T-helper 2 cell (primary cell): ENCODE measurements at places on chromosomes 6 and 20.

- no peak for DNase-seq
These were observed 170.3 kb upstream of the PDE7B start for GRCh38 chr6:135680964-135681913.

DNA sequence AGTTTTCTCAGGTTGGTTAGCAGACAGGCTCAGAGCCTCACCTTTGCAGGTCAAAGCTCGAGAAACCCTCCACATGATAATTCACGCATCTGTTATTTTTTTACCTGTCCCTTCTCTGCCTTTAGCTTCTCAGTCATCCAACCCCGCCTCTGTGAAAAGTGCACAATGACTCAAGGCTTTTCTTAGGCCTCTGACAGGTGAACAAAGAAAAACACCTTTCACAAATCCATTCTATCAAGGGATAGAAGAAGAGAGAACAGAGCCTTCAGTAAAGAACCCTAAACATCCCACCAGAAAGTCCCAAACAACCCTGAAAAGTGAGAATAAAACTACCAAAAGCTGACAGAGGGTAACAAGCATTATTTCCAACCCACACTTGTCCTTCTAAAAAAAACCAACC, 178.2 kb downstream of the GJA10 start:
- no peak for DNase-seq

DNA sequence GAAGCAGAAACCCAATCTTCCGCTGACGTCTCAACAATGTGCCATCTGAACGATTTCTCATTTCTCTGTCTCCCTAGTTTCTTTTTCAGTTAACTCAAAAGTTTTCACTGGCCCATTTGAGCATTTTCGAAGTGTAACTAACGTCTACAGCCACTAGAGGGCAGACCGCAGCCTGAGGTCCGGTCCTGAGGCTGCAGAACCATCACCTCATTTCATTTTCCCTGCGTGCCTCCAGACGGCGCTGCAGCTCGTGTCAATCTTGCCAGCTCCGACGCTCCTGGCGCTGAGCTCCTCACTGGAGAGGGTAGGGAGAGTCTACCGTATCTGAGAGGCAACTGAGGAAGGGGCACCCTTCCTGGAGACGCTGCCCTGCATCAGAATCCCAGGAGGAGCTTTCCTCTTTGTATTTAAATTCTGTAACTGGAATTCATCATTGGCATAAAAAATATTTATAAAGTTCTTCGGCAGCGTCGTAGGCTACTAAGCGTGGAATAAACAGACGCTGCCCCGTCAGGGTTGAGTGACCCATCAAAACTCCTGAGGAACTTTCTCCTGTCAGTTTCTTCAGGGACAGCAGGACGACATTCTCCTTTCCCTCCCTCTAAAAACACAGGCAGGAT, 28.5 kb upstream of the DTNBP1 start:
- DNase-seq = peak; percentile 66

DNA sequence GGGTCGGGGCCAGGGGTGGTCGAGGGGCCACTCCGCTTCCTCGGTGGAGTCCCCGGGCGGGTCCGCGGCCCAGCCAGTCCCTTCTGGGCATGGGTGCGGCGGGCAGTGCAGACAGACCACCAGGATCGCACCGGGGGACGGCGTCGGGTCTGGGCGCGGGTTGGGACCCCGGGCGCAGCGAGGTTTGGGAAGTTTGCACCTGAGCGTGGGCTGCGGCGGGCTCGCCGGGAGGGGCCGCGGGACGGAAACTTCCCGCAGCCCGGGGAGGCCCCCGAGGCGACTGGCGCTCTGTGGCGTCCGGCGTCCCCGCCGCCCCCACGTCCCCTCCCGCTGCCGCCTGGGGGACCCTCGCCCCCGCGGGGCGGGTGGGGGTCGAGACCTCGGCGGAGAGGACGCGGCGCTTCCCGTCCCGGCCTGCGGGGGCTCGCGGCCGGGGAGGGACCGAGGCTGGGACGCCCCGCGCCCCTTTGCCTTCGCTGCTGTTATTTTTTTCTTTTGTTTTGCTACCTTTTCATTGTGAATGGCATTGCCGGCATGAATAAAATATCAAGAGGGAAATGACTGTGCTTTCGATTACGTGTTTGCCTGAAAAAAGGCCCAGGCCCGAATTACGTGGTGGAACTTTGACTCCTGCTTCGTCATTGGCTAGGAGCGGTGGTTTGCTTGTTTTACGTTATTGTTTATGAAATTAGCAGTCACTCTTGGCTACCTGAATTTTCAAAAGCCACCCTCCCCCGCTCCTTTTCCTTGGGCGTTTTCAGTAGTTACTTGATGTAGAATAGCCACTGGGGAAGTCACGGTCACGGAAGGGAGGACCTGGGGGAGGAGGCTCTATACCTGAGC, 703 bp downstream of the SNX9 start:
- peak; percentile 61 for DNase-seq

- DNase-seq = no peak
These were observed 8.0 kb downstream of the ECT2L start for GRCh38 chr6:138803861-138804260.

GRCh38 chr20:58553841-58554240, 38.6 kb upstream of the APCDD1L start:
- no peak for DNase-seq

DNA sequence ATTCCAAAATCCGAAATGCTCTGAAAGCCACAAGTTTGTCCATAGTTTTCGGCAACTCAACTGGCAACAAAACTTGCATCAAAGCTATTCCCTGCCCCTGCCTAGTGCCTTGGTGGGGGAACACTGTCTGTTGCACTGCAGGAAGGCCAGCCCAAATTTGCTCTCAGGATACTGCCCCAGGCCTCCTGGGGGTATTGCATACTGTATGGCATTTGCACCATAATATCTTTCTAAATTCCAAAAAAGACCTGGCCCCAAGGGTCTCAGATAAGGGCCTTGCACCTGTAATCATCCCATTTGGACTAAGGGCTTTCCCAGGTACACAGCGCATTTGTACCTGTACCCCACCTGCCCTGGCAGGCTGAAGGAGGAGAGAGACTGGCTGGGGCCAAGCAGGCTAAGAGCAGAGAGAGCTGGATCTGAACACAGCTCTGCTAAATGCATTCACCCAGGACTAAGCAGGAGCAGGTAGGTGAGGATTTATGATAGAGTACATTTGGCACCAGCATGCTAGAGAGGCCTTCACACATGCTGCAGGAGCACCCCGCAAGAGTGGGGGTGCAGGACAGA, 4.0 kb upstream of the GRM4 start:
- no peak for DNase-seq

GRCh38 chr20:58959652-58960051, 21.4 kb upstream of the NELFCD start:
- DNase-seq = no peak

DNA sequence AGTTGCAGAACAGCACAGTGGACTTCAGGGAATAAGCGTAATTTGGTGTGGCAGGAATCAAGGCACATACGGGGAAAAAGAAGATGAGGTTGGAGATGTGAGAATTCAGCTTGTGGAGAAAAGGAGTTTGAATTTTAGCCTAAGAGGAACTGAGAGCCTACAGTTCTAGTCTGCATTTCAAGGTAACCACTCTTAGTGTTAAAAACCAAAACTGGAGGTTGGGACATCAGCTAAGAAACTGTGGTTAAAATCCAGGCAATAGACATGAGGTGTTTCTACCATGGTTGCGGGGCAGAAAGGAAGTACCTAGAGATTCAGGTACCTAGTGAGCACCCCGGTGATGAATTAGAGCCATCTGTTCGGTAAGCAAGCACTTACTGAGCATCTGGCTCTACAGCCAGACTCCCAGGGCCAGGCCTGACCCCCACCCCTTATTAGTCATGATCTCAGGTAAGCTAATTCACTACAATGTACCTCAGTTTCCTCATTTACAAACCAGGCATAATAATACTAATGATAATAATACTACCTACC, 44.4 kb downstream of the FAXC start:
- no peak for DNase-seq

DNA sequence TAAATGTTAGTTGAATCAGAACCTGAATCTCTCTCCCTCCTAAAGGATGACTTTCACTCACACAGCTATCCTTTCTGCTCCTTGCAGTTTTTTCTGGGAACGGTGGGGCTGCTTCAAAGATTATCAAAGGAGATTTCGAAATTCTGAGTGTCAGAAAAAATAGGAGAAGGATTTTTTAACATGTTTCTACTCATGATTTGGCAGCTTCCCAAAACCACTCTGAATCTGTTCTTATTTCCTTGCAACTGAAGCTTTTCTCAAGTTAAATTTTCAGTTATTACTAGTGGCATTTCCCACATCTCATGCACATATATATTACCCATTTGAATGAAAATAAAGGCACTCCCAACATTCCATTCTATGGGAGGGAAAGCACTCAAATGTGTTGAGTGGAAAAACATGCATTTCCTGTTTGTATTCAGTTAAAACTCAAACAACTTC, 123.6 kb downstream of the LCA5 start:
- no peak for DNase-seq

GRCh38 chr6:43052842-43053544, 658 bp downstream of the CUL7 start:
- peak; percentile 43 for DNase-seq

GRCh38 chr6:63742060-63742459, 106.5 kb downstream of the PHF3 start:
- DNase-seq = no peak

GRCh38 chr6:73826571-73826970, 130.6 kb downstream of the CD109 start:
- no peak for DNase-seq

DNA sequence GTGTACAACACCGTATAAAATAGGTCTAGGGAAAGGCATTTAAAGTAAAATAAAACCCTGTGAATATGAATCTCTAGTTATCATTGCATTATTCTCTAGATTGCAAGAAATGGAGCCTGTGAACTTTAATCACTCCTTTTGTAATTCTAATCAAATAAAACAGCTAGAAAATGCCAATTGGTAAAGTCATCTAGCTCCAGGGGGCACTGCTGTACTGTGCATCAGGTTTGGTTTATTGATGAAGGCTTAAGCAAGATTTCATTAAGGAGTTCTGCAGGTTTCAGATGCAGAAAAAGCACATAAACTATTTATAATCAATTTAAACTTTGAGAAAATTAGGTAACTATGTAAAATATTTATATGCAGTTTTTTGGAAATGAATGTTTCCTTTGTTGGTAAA, 645.0 kb downstream of the PHF3 start:
- DNase-seq = no peak

DNA sequence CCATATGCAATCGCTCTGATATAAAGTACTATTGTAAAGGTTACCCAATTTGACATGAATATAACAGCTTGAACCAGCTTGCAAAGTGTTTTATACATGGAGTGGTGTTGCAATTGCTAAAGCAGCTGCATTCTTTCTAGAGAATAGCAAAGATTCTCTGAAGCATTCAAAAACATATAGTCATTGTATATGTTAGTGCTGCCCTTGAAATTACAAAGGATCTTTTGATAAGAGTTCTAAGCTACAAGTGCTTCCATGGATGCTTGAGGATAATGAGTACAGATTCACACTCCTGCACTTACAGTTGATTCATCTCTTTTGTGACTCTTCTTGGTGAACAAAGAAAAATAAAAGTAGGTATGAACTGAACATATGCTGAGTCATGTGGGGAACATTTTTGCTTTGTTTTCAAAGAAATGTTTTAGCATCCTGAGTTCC, 175.7 kb downstream of the ALDH8A1 start:
- no peak for DNase-seq

DNA sequence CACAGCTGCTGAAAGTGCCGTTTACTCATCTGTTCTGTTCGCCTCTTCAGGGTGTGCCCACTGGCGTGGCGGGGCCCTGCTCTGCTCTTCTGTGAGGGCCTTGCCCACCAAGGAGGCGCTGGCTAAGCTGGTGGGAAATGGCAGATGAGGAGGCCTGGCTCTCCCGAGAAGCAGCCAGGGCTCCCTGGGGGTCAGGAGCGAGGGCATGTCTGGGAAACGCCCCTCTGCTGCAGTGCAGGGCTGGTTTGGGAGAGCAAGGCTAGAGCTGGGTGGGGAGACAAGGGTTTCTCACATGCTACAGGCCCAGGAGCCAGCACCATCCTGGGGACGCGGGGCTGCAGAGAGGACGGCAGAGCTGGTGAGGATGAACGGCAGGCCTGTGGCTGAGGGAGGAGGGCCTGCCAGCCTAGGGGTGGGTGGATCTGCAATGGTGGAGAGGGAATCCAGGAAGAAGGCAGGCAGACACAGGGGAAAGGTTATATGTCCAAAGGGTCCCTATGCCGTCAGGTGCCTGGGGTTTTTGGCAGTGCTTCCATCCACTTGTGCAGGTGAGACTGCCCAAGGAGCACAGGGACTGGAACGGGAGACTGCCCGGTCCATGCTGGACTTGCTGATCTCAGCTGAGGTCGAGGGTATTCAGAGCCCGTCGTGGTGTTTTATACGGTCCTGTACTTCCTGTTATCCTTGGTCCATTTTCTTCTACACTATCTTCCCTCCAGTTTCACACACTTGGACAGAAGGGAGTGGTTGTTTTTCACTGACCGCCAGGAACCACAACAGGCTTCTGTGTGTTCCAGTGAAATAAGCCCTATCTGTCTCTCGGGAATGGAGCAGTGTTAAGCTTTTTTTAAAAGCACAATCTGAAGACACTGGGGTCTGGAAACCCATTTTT, 119.2 kb downstream of the SYCP2 start:
- DNase-seq = no peak

- DNase-seq = no peak
These were observed 23.1 kb downstream of the ZNF451 start for GRCh38 chr6:57113105-57113504.

DNA sequence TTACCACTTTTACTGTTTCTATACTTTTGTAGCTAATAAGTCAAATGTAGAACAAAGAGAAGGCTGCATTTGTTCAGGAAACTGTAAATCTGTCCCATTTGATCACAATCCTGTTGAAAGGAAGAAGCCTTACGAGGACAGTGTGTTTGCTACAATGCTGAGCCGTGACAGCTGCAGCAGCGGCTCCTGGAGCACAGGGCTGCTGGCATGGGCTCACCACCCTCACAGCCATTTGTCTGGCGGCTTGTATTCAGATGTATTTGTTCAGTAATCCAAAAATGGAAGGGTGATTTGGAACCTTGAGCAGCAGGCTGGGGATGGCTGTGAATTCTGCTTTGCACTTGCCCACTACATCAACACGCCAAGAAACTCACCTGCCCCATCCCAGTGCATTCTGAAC, 5.7 kb downstream of the TUBB2A start:
- no peak for DNase-seq

DNA sequence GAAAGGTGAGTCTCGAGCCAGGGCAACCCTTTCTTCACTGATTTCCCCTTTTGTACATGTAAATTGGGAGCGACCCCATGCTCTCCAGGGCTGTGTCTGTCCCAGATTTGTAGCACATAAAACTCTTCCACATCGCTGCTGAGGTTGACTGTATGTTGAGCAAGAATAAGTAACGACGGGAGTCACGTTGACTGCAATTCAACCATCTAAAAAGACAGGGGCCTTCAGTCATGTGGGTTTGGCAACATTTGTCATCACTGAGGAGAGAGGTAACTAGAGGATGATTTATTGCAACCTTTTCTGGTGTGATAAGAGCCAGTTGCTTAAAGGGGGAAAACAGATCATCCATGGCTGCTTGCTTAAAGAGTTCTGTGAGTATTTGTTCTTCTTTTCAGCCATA, 159.4 kb upstream of the SULF2 start:
- DNase-seq = no peak

GRCh38 chr6:107864226-107865127, 40.4 kb upstream of the SCML4 start:
- no peak for DNase-seq

- DNase-seq = no peak
These were observed 83.0 kb downstream of the SCAND1 start for GRCh38 chr20:35871259-35871771.

- no peak for DNase-seq
These were observed 6.1 kb upstream of the ZMYND8 start for GRCh38 chr20:47362361-47363219.

GRCh38 chr20:23156842-23157423, 70.8 kb upstream of the CD93 start:
- no peak for DNase-seq

GRCh38 chr6:137744877-137745276, 122.2 kb upstream of the TNFAIP3 start:
- DNase-seq = no peak
